ENCODE measurements at places on chromosomes 13 and 19.
A peak's percentile ranks its signal among the peaks of the same experiment; 100 is the strongest.

GRCh38 chr19:40348961-40349507 lies 539 bp downstream of the PLD3 start:
- no peak for DNase-seq

GRCh38 chr13:79637133-79637763 lies 156.3 kb downstream of the NDFIP2 start:
- DNase-seq, result no peak

GRCh38 chr13:48750588-48751383 lies 97.1 kb downstream of the CYSLTR2 start:
- no peak for DNase-seq

DNA sequence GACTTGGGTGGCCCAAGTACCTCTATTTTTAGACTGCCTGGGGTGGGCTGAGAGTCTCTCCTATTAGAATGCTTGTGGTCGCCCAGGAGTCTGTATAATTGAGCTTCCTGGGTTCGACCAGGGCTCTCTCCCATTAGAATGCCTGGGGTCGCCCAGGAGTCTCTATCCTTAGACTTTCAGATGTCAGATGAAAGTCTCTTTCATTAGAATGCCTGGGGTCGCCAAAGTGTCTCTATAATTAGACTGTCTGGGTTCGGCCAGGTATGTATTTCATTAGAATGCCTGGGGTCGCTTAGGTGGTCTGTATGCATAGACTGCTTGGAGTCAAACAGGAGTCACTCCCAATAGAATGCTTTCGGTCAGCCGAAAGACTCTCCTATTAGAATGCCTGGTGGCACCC lies 1471.7 kb downstream of the UQCRFS1 start:
- no peak for DNase-seq

- no peak for DNase-seq
Observed at GRCh38 chr13:110440946-110441731, 120.4 kb downstream of the RAB20 start.

- DNase-seq, result peak; percentile 32
Observed at GRCh38 chr19:38183251-38183897, 40.6 kb downstream of the DPF1 start.

DNA sequence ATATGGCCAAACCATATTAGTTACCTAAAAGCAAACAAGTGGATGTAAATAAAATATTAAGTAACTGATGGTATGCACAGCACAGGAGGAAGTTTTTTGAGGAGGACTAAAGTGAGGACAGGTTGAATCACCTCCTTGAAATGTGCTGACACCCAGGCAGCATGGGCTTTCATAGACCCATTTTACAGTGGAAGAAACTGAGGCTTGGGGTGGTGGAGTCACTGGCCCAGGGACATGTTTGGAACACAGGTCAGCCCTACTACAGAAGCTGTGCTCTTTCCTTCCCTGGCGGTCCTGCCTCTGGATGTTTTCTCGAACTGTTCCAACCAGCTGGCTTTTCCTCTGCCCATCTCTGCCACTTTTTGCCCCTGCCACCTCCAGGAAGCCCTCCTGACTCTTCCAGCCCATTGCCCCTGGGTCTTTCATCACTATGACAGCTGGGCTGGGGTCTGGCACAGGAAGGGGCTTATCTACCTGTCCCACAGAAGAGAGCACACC lies 11.2 kb upstream of the PTPRS start:
- no peak for DNase-seq

GRCh38 chr19:18292810-18293641 lies 11.6 kb upstream of the JUND start:
- DNase-seq, result peak; percentile 91

- DNase-seq, result no peak
Observed at GRCh38 chr19:41601771-41602170, 25.1 kb downstream of the CEACAM4 start.

- no peak for DNase-seq
Observed at GRCh38 chr19:1274081-1274851, 1.1 kb upstream of the FAM174C start.

DNA sequence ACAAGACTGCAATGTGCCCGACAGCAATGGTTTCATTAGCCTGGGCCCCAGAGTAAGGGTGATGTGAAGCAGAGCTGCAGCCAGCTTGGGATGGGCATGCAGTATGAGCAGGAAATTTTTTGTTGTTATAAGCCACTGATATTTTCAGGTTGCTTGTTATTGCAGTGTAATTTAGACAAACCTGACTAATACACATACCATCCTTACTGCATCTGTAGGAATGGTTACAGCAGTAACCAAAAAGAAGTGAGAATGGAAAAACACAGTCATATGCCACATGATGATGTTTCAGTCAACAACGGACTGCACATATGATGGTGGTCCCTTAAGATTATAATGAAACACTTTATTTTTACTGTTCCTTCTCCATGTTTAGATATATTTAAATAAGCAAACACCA lies 8.6 kb upstream of the POMP start:
- no peak for DNase-seq

DNA sequence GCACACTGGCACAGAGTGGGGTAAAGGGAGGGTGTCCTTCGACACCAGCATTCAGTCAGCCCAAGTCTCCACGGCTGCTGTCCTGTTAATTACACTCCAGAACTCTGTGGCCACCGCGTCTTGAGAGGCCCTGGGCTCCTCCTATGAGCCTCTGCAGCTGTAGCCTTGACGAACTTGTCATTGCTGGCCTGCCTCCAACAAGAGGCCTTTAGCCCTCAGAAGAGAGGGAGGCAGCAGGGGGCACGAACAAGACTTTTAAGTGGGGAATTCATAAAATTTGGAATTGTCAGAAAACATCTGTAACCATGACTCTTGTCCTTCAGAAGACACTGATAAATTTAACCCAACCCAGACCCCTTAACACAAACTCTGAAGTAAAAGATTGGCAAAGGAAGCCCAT lies 241.9 kb downstream of the UQCRFS1 start:
- DNase-seq, result no peak

DNA sequence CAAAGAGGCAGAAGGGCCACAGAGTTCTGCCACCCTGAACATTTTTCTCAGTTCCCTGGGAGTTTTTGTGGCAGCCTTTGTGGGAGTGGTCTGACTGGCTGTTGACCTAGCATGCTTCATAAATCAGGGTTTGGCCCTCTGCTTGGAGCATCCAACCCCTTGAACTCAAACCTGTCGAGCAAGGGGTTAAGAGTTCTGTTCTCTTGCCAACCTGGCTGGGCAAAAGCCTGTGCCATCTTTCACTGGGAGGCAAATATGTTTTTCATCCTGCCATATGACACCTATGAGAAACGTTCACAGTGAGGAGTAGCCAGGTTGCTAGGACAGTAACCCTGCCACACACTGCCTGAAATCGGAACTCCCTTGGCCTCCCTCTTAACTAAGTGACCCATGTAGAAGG lies 7.7 kb upstream of the TEX26 start:
- DNase-seq, result no peak

DNA sequence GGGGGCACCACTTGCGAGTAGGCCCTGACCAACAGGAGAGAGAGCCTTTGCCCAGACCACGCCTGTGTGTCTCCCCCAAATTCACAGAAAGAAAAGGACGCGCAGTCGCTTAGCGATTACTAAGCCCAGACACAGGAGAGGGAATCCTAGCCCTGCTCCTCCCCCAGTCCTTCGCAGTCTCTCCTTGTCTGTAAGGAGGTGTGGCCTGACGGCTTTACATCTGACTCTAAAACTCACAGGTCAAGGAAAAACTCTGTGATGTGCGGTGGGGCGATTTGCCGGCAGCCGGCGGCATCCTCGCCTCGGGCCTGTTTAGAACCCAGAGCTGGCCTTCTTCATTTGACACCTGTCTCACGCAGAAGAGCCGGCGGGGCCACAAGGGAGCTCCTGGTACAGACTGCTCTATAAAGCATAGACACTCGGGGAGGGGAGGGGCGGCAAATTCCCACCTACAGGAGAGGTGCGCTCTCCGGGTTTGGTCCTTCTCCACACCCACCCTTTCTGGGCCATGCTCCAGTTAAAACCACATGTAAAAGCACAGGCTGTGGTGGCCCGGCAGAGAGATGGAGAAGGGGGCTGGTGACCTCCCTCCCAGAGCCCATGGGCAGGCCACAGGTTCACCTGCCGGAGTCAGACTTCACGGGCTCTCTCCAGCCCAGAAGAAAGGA lies 17.8 kb downstream of the GPR12 start:
- DNase-seq, result no peak

- DNase-seq, result no peak
Observed at GRCh38 chr13:52811841-52812240, 36.6 kb downstream of the PCDH8 start.

DNA sequence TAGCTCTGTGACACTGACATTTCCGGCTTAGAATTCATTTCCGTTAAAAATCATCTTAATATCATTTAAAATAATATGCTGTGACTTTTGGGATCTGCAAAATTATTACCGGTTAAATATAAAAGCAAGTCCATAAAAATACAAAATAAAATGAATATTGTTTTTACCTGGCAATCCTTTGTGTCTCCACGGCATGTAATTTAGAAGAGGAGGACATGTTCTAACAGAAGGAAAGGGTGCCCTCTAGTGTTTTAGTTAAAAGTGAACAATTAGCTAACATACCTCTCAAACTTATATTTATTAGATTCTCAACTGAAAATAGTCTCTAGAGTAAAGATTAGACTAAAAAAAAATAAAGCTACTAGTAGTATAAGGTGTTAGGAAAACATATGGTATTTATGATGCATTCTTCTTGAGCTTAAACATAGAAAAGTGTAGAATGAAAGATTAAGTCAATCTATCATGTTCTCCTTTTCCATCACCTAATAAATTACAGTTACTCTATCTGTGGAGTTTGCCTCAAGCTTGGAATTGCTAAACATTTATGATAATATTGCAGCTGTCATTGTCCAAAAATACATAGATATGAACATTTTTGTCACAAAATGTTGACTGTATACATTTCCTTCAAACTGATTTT lies 676.7 kb upstream of the SPRY2 start:
- DNase-seq, result peak; percentile 15

- DNase-seq, result no peak
Observed at GRCh38 chr13:81211713-81212112, 870.8 kb upstream of the SPRY2 start.

GRCh38 chr13:33730619-33731018 lies 87.3 kb upstream of the RFC3 start:
- DNase-seq, result no peak

- no peak for DNase-seq
Observed at GRCh38 chr13:79112016-79112415, 294.0 kb downstream of the RBM26 start.

DNA sequence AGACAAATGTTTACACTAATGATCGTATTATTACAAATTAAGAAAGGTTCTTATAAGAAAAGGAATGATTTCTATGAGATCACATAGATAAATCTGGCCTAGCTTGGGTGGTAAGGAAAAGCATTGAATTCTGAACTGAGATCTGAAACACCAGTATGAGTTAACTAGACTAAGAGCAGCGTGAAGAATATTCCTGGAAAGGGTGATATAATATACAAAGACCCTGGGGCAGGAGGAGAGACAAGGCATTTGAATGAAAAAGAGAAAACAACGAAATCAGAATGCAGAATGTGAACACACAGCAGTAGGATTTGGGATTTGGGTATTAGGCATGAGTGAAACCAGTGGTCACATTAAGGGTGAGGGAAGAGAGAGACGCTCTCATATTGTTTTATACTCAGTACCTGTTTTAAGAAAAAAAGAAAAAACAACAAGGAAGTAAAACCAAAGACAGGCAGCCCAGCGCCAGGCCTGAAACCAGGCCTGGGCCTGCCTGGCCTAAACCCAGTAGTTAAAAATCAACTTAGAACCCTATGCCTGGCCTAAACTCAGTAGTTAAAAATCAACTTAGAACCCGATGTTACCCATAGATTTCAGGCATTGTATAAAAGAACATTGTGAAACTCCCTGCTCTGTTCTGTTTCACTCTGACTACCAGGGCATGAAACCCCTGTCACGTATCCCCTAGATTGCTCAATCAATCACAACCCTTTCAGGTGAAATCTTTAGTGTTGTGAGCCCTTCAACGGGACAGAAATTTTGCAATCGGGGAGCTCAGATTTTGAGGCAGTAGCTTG lies 287.1 kb downstream of the ITGBL1 start:
- DNase-seq, result no peak

DNA sequence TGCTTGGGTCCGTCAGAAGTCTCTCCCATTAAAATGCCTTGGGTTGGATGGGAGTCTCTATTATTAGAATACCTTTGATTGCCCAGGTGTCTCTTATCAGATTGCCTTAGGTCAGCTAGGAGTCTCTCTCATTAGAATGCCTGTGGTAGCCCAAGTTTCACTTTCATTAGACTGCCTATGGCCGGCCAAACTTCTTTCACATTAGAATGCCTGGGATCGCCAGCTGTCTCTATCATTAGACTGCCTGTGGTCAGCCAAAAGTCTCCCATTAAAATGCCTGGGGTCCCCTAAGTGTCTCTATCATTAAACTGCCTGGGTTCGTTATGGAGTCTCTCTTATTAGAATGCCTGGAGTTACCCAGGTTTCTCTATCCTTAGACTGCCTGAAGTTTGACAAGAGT lies 1476.7 kb downstream of the UQCRFS1 start:
- no peak for DNase-seq

DNA sequence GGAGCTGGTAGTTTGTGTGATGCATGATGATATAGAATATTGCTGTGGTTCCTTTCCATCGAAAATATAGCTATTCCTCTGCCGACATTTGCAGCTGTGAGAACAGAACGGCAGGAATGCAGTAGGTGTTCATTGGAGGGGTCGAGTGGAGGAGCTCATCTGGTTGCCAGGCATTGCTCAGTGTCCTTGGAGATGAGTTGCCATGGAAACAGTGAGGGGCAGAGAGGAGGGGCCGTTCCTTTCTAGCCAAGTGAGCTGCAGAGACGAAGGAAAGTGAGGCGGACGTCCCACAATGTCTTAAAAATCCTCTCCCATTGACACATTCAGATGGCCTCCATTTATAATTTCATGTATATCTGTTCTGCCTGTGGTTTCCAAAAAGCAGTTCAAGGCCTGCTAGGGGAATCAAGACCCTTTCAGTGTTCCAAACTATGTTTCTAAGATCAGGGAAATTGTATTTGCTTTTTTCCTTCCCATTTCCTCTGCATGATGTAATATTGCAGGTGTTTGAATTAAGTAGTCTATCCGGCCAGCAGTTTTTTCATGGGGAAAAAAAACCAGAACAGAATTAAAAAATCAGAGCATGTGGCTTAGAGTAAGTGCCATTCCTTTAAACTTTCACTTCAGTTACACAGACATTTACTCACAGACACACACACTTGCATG lies 41.2 kb upstream of the ZNF835 start:
- DNase-seq, result peak; percentile 30

GRCh38 chr13:98721825-98722510 lies 30.5 kb downstream of the SLC15A1 start:
- DNase-seq, result no peak

DNA sequence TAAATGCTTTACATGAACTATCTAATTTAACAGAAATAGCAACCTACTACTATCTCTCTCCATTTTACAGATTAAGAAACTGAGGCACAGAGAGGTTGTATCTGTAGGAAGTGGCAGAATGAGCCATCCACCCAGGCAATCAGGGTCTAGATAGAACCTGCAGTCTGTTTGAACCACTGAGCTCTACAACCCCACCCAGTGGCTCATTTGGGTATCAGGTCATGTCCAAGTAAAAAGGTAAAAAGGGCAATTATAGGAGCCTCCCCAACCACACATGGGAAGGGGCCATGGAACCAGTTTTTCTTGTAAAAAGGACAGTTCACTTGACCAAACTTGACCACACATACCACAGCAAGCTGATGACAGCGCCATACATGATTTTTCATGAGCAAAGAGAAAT lies 92.9 kb upstream of the SGCG start:
- peak; percentile 18 for DNase-seq

GRCh38 chr19:4586691-4587090 lies 27.2 kb upstream of the SEMA6B start:
- no peak for DNase-seq

GRCh38 chr19:38836983-38837626 lies 5.5 kb upstream of the ECH1 start:
- no peak for DNase-seq

- DNase-seq, result no peak
Observed at GRCh38 chr13:74090869-74091605, 43.2 kb downstream of the KLF12 start.

Measured in NT2/D1 (cell line).